ENCODE measurements at places on chromosomes 12 and 14.

DNA sequence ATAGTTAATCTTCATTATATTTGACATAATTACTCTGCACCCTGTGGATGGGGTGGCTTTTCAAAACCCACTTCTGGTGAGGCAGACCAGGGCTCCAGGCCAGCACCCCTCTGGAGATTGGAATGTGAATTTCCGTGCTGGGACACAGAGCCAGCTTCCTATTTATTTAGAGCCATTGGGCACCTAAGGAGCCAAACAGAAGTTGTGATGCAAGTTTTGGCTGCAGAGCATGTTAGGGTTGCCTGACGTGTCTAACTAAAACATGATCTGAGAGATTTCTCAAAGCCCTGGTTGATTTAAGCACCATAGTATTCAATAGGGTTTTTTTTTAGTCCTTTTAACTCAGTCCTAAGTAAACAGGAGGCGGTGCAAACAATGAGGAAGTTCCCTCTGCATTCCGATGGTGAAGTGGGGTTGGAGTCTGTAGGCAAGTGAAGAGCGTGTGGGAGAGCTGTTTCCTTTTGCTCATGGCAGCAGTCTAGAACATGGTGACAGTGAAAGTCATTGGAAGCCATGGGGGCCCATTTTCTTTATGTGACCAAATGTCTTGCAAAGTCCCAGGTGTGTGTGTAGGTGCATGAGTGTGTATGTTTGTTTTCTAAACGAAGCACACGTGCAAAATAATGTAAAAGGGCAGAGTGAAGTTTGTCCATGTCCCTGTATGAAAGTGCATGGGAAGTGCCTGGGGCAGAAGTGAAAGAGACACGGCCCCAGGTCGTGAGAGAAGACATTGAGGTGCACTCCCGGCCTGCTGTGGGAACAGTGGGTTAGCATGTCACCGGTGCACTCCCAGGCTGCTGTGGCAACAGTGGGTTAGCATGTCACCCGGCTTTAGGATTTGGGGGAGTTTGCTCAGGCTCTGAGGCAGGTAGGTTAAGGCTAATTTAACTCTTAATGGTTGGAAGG, 117.7 kb downstream of the PRKCH start:
- DNase-seq: no peak

GRCh38 chr12:115953450-115953849, 324.0 kb downstream of the MED13L start:
- DNase-seq: no peak

DNA sequence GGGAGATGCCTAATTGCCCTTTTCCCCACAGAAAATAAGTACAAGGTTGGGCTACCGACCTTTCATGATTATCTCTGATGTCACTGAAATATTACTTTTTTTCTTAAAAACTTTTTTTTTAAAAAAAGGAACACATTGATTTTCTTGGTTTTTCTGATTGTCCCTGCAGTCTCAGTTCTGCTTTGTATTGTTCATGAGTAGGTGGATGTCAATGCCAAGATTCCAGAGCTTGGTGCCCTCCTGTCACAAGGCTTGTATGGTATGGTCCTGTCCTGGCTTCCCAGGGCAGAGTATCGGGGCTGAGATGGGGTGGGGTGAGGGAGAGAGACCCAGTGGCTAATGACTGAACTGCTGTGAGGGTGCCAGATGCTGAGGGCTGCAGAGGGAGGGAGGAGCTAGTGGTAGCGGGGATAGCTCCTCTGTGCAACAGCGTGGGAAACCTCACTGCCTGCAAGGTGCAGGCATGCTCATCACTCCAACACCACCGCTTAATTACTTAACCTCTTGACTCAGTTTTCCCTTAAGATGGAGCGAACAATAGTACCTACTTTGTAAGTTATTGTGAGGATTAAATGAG, 4.4 kb upstream of the CTDSP2 start:
- no peak for DNase-seq

DNA sequence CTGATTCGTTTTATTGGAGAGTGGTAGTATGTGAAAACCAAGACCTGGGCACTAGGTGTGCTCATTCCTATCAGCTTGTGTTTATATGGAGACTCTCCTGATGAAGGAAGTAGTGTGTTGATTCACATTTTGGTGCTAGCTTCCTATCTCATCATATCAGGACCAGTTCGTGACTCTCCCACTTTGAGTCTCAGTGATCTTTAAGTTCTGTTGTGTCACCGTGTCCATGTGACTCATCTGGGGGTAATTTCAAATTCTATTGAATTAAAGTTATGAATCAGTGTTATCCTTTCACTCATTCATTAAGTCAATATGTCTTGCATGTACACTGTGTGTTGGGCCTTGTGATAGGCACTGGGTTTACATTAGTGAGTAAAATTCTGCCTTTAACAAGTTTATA, 180.2 kb downstream of the CACNA1C start:
- DNase-seq: no peak

DNA sequence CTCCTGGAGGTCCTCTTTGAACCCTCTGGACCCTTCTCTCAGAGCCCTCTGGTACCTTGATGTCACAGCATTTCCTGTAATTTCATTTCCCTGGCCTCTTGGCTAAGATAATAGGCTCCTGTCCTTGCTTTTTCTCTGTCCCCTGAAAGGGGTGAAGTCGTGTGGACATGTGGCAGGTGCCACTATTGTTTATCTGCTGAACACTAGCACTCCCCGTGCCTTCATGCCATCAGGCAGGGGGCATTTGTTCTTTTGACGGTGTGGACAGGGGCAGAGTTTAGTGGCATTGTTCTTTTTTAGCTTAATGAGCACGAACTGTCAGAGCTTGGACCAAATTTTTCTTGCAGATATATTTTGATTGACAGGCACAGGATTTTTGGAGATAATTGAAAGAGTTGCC, 166.0 kb downstream of the RGS6 start:
- no peak for DNase-seq

- no peak for DNase-seq
These were observed 73.0 kb downstream of the IQSEC3 start for GRCh38 chr12:139585-139984.
